Cardiac septum (tissue), 1 donor: ENCODE measurements at places on chromosomes 7 and 10. TPM values are rescaled to one million over a fixed set of nuclear protein-coding genes. Genes with fewer than 3 reads are reported as not detected.

PHKG1 gene
- 15.3 TPM for total RNA-seq

VAX1 gene
- not detected for total RNA-seq

PLXNA4 gene
- total RNA-seq, result 12.8 TPM

ZNHIT1 gene
- 50.1 TPM for total RNA-seq

CNTNAP2 gene
- 0.22 TPM for total RNA-seq

TMEM196 gene
- total RNA-seq, result not detected

IRF5 gene
- 1.6 TPM for total RNA-seq

ASZ1 gene
- total RNA-seq, result not detected

SEMA4G gene
- 1.0 TPM for total RNA-seq

PLXDC2 gene
- 22.6 TPM for total RNA-seq

SLC26A5 gene
- not detected for total RNA-seq

WIPF3 gene
- 11.6 TPM for total RNA-seq

NPM3 gene
- total RNA-seq, result 8.9 TPM

NPTX2 gene
- 0.43 TPM for total RNA-seq

KNDC1 gene
- 0.05 TPM for total RNA-seq
